ENCODE measurements at places on chromosomes 5 and 9. TPM values are rescaled to one million over a fixed set of nuclear protein-coding genes. Genes with fewer than 3 reads are reported as not detected.

DNA sequence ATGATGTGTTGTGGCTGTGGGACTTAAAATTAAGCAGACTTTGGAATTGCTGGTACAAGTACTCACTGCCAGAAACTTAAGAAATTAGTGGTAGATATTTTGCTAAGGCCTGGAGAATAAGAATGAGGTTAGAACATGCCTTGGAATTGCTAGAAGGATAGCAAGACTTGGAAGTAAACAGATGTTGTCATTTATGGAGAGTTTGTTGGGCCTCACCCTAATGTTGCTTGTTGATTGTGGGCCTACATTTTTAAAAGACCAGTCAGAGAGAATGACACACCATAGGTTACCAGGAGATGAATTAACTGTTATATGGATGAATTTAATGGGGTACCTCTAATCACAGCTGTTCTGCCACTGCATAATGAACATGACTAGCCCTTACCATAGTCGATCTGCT is 120.1 kb upstream of the GAS1 start:
- no peak overlapping the region for H3K27ac ChIP-seq
- no peaks in the 10 kb centered on the region for H3K36me3 ChIP-seq
- no peak overlapping the region for H3K4me3 ChIP-seq
- DNase-seq: no peak

- H3K27me3 ChIP-seq: no peaks in the 10 kb centered on the region
- peaks cover 5% of the 10 kb centered on the region for H3K36me3 ChIP-seq
- no peak overlapping the region for H3K4me3 ChIP-seq
- no peak for DNase-seq
Measured at GRCh38 chr5:113572716-113573115, 59.2 kb downstream of the YTHDC2 start.

- H3K27me3 ChIP-seq: no peaks in the 10 kb centered on the region
- H3K4me3 ChIP-seq: no peak overlapping the region
- H3K4me1 ChIP-seq: no peaks in the 10 kb centered on the region
- no peak overlapping the region for H3K27ac ChIP-seq
Measured at GRCh38 chr9:69293156-69293555, 31.9 kb upstream of the ENTREP1 start.

- H3K27ac ChIP-seq: no peak overlapping the region
- H3K36me3 ChIP-seq: no peaks in the 10 kb centered on the region
- no peak overlapping the region for H3K4me3 ChIP-seq
- peaks cover 24% of the 10 kb centered on the region for H3K4me1 ChIP-seq
- H3K27me3 ChIP-seq: no peaks in the 10 kb centered on the region
- DNase-seq: no peak
Measured at GRCh38 chr5:88824892-88825583, 57.9 kb downstream of the MEF2C start.

- H3K4me1 ChIP-seq: no peaks in the 10 kb centered on the region
- no peak overlapping the region for H3K27ac ChIP-seq
- no peaks in the 10 kb centered on the region for H3K36me3 ChIP-seq
- no peaks in the 10 kb centered on the region for H3K27me3 ChIP-seq
- DNase-seq: no peak
Measured at GRCh38 chr9:100573655-100574260, 4.1 kb upstream of the CAVIN4 start.

- H3K36me3 ChIP-seq: no peaks in the 10 kb centered on the region
- no peaks in the 10 kb centered on the region for H3K4me1 ChIP-seq
- no peak overlapping the region for H3K4me3 ChIP-seq
- H3K27me3 ChIP-seq: no peaks in the 10 kb centered on the region
- DNase-seq: no peak
Measured at GRCh38 chr9:116312221-116312620, 158.6 kb downstream of the PAPPA start.

DNA sequence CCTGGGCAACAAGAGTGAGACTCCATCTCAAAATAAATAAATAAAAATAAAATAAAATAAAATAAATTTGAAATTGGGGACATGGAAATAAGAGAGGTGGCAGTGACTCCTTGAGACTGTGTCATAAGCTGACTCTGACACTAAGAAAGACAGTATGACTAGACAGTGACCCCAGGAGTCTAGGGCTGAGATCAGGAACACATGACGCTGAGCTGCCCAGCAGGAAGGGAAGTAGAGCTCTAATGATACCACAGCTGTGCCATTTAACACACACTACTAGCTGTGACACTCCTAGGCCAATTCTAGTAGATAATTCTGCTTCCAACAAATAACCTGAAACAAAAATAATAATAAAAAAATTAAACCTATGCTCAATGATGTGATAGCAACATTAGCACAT is 293.0 kb downstream of the SEC61B start:
- no peaks in the 10 kb centered on the region for H3K27me3 ChIP-seq
- no peak for DNase-seq
- no peak overlapping the region for H3K27ac ChIP-seq
- H3K4me1 ChIP-seq: no peaks in the 10 kb centered on the region

- no peak overlapping the region for H3K27ac ChIP-seq
- H3K4me3 ChIP-seq: no peak overlapping the region
- no peaks in the 10 kb centered on the region for H3K4me1 ChIP-seq
- no peaks in the 10 kb centered on the region for H3K27me3 ChIP-seq
Measured at GRCh38 chr9:112898872-112899311, 8.2 kb upstream of the SLC46A2 start.

- H3K36me3 ChIP-seq: no peaks in the 10 kb centered on the region
- no peak for DNase-seq
- no peaks in the 10 kb centered on the region for H3K27me3 ChIP-seq
- no peak overlapping the region for H3K4me3 ChIP-seq
- H3K4me1 ChIP-seq: no peaks in the 10 kb centered on the region
- no peak overlapping the region for H3K27ac ChIP-seq
Measured at GRCh38 chr5:80926979-80927656, 33.0 kb upstream of the RASGRF2 start.

GRCh38 chr9:134294153-134295071 is 31.8 kb upstream of the RXRA start:
- H3K4me1 ChIP-seq: no peaks in the 10 kb centered on the region
- H3K27me3 ChIP-seq: no peaks in the 10 kb centered on the region
- no peaks in the 10 kb centered on the region for H3K36me3 ChIP-seq
- H3K27ac ChIP-seq: no peak overlapping the region
- no peak overlapping the region for H3K4me3 ChIP-seq
- no peak for DNase-seq

- H3K27ac ChIP-seq: no peak overlapping the region
- no peaks in the 10 kb centered on the region for H3K27me3 ChIP-seq
- no peak for DNase-seq
- H3K4me3 ChIP-seq: no peak overlapping the region
- no peaks in the 10 kb centered on the region for H3K36me3 ChIP-seq
Measured at GRCh38 chr5:170173227-170173626, 59.6 kb upstream of the C5orf58 start.

- no peak overlapping the region for H3K27ac ChIP-seq
- no peaks in the 10 kb centered on the region for H3K36me3 ChIP-seq
- H3K4me3 ChIP-seq: no peak overlapping the region
- H3K4me1 ChIP-seq: no peaks in the 10 kb centered on the region
Measured at GRCh38 chr9:70205366-70206020, 53.3 kb upstream of the SMC5 start.

LCNL1 gene
- total RNA-seq: 0.17 TPM

GRCh38 chr5:143437666-143438273 is 34.3 kb upstream of the NR3C1 start:
- H3K4me3 ChIP-seq: no peak overlapping the region
- no peak for DNase-seq
- no peaks in the 10 kb centered on the region for H3K36me3 ChIP-seq
- no peak overlapping the region for H3K27ac ChIP-seq

ARSI gene
- not detected for total RNA-seq

DNA sequence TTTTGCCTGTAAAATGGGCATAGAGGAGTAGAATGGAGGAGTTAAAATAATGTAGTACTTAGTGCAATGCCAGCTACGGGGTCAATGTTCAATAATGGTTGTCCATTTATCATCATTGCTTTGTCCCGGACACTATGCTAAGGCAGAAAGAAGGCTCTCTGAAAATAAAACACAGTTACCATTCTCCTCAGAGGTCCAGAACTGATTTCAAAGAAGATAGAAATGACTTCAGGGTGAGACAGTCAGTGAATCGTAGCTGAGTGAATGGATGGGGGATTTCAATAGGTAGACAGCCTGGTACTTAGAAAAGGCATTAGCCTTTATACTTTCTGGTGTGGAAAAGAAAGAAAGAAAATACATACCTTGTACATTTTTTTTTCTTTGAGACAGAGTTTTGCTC is 1.2 kb upstream of the AK3 start:
- no peaks in the 10 kb centered on the region for H3K36me3 ChIP-seq
- no peak overlapping the region for H3K27ac ChIP-seq
- no peak overlapping the region for H3K4me3 ChIP-seq
- peaks cover 27% of the 10 kb centered on the region for H3K4me1 ChIP-seq
- DNase-seq: no peak

SPARC gene
- 0.47 TPM for total RNA-seq

GRCh38 chr9:8074713-8075286 is 275.2 kb upstream of the DMAC1 start:
- no peak overlapping the region for H3K27ac ChIP-seq
- H3K4me3 ChIP-seq: no peak overlapping the region
- H3K27me3 ChIP-seq: no peaks in the 10 kb centered on the region

- H3K4me3 ChIP-seq: no peak overlapping the region
- no peaks in the 10 kb centered on the region for H3K4me1 ChIP-seq
- no peaks in the 10 kb centered on the region for H3K27me3 ChIP-seq
- H3K36me3 ChIP-seq: no peaks in the 10 kb centered on the region
- no peak overlapping the region for H3K27ac ChIP-seq
Measured at GRCh38 chr9:38162332-38163211, 93.5 kb upstream of the SHB start.

- H3K27me3 ChIP-seq: no peaks in the 10 kb centered on the region
- DNase-seq: no peak
- peaks cover 18% of the 10 kb centered on the region for H3K4me1 ChIP-seq
Measured at GRCh38 chr9:37105234-37105633, 15.1 kb upstream of the ZCCHC7 start.

DNA sequence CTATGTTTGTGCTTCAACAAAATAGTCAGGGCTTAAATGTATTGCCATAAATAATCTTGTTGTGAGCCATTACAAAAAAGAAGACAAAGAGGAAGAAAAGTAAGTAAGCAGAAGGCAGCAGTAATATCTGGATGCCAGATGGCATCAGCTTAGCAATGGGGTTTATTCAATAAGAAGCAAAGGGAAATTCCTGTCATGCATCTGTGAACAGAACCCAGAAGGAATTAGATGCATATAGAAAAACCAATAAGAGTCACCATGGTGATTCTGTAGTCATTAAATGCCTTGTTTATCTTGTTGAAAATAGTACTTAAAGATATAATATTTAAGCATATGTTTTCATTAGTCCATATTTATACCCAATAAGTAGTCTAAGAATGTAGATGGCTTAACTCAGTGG is 216.0 kb downstream of the ADAMTSL1 start:
- no peak for DNase-seq
- no peaks in the 10 kb centered on the region for H3K27me3 ChIP-seq
- H3K36me3 ChIP-seq: no peaks in the 10 kb centered on the region
- H3K27ac ChIP-seq: no peak overlapping the region
- H3K4me3 ChIP-seq: no peak overlapping the region
- H3K4me1 ChIP-seq: no peaks in the 10 kb centered on the region

ATG10 gene
- total RNA-seq: 7.9 TPM

GRCh38 chr9:91894536-91894935 is 55.5 kb downstream of the ROR2 start:
- no peak for DNase-seq
- no peaks in the 10 kb centered on the region for H3K27me3 ChIP-seq
- H3K27ac ChIP-seq: no peak overlapping the region
- H3K4me3 ChIP-seq: no peak overlapping the region

DNA sequence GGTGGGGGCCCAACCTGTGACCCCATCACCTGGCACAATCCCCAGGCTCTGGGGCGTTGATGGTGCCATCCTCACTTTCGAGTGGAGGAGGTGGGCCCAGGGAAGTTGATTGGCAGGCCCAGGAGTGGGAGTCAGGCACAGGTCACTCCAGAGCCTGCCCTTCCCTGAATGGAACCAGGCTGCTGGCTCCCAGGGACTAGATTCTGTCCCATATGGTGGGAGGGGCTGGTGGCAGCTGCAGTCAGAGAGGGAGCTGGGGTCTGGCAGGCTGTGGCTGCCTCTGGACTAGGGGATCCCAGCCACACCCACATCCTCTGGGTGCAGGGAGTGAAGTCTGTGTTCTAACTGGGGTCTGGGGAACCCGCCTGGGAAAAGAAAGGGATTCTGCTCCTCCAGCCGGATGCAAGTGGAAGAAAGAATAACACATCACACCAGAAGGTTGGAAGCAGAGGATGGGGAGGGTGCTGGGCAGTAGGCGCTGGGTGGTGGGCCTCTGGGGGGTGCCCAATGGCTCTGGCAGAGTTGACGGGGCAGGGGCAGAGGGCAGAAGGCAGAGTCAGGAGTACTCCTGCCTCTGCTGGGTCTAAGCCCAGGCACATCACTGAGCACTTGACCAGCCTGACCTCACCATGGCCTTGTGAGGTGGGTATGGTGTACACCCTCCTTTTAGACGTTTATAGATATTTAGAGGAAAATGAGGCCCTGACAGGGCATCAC is 25.8 kb downstream of the CEL start:
- H3K4me3 ChIP-seq: no peak overlapping the region
- H3K4me1 ChIP-seq: no peaks in the 10 kb centered on the region
- H3K27me3 ChIP-seq: no peaks in the 10 kb centered on the region
- no peak for DNase-seq

GRCh38 chr9:127494304-127494702 is 43.0 kb downstream of the LRSAM1 start:
- H3K4me3 ChIP-seq: no peak overlapping the region
- H3K27me3 ChIP-seq: no peaks in the 10 kb centered on the region
- H3K27ac ChIP-seq: no peak overlapping the region
- no peak for DNase-seq
- peaks cover 9% of the 10 kb centered on the region for H3K36me3 ChIP-seq

DNA sequence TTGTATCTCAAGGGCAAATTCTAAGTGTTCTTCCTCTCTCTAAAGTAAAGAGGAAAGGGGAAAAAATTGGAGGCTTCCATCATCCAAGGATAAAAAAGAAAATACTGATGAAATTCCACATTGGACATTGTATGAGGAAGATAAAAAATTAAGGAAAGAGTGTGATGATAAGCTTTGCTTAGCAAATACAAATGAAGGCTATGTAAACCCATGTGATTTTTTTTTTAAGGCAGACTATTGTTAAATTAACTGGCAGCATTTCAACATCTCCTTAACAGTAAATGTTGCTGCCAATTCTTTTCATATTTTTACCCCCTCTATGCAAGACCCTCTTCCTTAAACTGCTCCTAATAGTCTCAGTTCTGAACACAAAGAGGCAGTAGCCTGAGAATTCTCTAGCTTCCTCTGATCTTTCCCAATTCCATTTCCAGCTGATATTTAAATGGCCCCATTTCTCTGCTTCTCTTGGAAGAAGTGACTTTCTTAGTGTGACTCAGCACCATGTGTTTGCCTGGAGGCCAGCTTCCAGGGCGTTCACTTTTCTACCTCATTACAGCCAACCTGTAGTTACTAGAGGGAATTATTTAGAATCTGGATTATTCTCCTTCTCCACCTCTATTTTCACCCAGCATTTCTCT is 159.7 kb downstream of the TLE1 start:
- H3K4me1 ChIP-seq: no peaks in the 10 kb centered on the region
- no peaks in the 10 kb centered on the region for H3K27me3 ChIP-seq
- DNase-seq: no peak
- no peak overlapping the region for H3K4me3 ChIP-seq
- no peak overlapping the region for H3K27ac ChIP-seq
- no peaks in the 10 kb centered on the region for H3K36me3 ChIP-seq
